Endothelial cell (in vitro differentiated cells): ENCODE measurements at places on chromosomes 16 and 17. TPM values are rescaled to one million over a fixed set of nuclear protein-coding genes. Genes with fewer than 3 reads are reported as not detected.

The ABCA8 gene
- total RNA-seq: 0.31 TPM

The APOH gene
- not detected for total RNA-seq

DNA sequence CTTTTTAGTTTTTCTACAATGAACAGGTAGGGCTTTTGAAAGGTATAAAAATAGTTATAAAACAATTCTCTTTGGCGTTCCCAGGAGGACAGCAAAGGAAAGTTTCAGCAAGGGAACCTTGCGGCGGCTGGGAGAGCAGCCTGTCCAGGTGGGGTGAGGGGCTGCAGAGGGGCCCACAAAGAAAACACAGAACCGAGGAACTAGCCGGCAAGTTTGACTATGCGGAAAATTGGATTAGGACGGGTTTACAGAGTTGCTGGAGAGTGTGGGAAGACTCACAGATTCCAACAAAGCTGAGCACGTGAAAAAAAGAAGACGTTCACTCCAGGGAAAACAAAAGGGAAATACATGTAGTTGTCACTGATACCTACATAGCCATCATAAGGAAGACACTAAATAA lies 40.2 kb upstream of the METTL16 start:
- H3K4me3 ChIP-seq: no peak overlapping the region
- peaks cover 4% of the 10 kb centered on the region for H3K27me3 ChIP-seq

DNA sequence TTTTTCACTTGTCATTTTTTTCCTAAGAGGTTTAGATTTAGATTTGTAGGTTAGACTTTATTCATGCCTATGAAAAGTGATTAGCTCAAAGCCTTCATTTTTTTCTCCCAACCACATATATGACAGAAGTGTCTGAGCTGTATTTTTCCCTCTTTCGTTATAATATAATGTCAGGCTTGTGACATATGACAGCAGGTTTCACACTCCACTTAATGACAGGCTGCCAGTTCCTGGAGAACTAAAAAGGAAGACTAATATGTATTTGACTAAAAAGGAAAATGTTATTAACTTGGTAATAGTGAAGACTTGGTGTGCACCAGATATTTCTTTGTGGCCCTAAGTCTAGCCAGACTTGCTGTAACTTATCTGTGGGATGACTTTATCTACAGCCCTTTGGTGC lies 200.7 kb upstream of the CACNG5 start:
- no peak overlapping the region for H3K4me3 ChIP-seq
- no peaks in the 10 kb centered on the region for H3K4me1 ChIP-seq
- no peaks in the 10 kb centered on the region for H3K36me3 ChIP-seq
- DNase-seq: no peak
- H3K27me3 ChIP-seq: no peaks in the 10 kb centered on the region
- no peak overlapping the region for H3K27ac ChIP-seq

DNA sequence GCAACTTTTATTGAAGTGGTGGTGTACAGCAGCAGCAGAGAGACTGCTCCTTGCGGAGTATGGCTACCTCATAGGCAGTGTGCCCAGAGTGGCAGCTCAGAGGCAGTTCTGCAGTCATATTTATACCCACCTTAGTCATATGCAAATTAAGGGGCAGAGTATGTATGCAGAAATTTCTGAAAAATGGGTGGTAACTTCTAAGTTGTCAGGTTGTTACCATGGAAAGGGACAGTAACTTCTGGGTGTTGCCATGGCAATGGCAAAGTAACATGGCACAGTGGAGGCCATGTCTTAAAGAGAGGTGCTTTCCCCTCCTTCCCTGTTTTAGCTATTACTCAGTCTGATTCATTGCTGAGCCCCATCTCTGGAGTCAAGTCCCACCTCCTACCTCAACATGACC lies 53.4 kb downstream of the MEOX1 start:
- H3K27me3 ChIP-seq: peaks cover 8% of the 10 kb centered on the region
- H3K27ac ChIP-seq: no peak overlapping the region
- H3K36me3 ChIP-seq: no peaks in the 10 kb centered on the region

The MMP15 gene
- total RNA-seq: 97.8 TPM

GRCh38 chr16:88686062-88686438 lies 257 bp downstream of the SNAI3 start:
- no peak overlapping the region for H3K4me3 ChIP-seq
- no peaks in the 10 kb centered on the region for H3K36me3 ChIP-seq
- no peak overlapping the region for H3K27ac ChIP-seq
- H3K27me3 ChIP-seq: peaks cover 17% of the 10 kb centered on the region

GRCh38 chr17:2195729-2196128 lies 107.9 kb downstream of the SMG6 start:
- H3K4me3 ChIP-seq: no peak overlapping the region
- DNase-seq: no peak
- peaks cover 7% of the 10 kb centered on the region for H3K4me1 ChIP-seq
- H3K27ac ChIP-seq: no peak overlapping the region
- peaks cover 17% of the 10 kb centered on the region for H3K36me3 ChIP-seq

The RNF222 gene
- not detected for total RNA-seq

The KRT36 gene
- total RNA-seq: not detected

The ZDHHC1 gene
- total RNA-seq: 7.2 TPM

The PYY gene
- total RNA-seq: not detected

The FBXO47 gene
- total RNA-seq: not detected

- H3K4me1 ChIP-seq: peaks cover 15% of the 10 kb centered on the region
- H3K4me3 ChIP-seq: no peak overlapping the region
- no peak overlapping the region for H3K27ac ChIP-seq
- H3K27me3 ChIP-seq: peaks cover 9% of the 10 kb centered on the region
- no peaks in the 10 kb centered on the region for H3K36me3 ChIP-seq
Observed at GRCh38 chr17:46832945-46833839, 14.7 kb upstream of the WNT3 start.

The ZNF469 gene
- 14.7 TPM for total RNA-seq

GRCh38 chr16:57971848-57972247 lies 920 bp upstream of the CNGB1 start:
- no peak for DNase-seq
- H3K4me3 ChIP-seq: no peak overlapping the region
- H3K27me3 ChIP-seq: peaks cover 2% of the 10 kb centered on the region

DNA sequence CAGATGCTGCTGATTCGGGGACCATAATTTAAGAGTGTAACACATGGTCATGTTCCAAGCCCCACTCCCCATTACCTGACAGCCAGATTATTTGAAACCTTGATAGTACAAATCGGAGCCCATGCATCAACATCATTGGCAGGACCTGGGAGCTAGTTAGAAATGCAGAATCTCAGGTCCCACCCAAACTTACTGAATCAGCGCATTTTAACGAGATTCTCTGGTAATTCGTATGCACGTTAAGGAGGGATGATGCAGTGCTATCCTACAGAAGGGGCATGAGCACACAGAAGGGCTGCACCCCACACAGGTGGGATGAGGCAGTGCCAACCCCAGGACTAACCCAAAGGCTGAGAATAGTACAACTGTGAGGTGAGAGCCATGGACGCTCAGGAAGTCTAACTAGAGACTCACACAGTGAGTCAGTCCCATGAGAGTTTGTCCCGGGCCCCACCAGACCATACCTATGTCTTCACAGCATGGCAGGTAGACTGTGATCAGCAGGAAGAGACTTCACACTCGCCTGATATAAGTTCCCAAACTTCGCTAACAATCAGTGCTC lies 64.9 kb downstream of the ZNF18 start:
- H3K27me3 ChIP-seq: no peaks in the 10 kb centered on the region
- no peaks in the 10 kb centered on the region for H3K4me1 ChIP-seq
- no peaks in the 10 kb centered on the region for H3K36me3 ChIP-seq
- H3K27ac ChIP-seq: no peak overlapping the region

DNA sequence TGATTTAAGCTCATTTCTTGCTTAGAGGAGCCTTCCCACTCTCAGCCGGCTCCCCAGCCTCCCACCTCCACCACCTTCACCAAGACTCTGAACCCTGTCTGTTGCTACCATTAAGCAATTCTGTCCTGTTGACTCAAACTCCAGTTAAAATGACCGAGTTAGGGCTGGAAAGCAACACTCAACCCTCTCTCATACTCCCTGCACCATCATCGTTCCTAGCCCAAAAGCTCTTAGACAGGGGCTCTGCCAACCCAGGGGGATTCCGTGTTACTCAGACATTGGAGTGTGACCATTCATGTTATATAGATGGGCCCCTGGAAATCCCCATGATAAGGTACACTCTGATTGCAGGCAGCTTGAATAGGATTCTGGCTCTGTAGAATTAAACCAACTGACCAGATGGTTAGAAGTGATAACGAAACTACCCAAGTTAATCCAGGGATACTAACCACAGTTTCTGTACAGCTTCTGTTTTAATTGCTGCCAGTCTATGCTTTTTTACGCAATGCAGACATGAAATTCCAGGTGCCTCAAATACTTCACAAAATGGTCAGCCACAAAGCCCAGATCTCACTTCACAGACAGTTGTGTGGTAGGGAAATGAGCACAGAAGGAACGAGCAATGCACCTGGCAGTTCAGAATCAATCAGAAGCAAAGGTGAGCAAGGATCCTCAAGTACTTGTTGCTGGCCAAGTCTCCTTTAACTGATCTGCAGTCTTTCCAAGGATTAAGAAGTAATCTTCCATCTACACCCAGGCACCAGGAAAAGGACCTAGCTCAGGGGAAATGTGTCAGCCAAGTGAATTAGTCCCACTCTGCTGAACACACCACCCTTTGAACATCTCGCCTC lies 2.1 kb downstream of the SSTR2 start:
- H3K4me1 ChIP-seq: peaks cover 12% of the 10 kb centered on the region
- H3K36me3 ChIP-seq: peaks cover 3% of the 10 kb centered on the region
- DNase-seq: no peak
- H3K27ac ChIP-seq: no peak overlapping the region
- peaks cover 2% of the 10 kb centered on the region for H3K27me3 ChIP-seq
- no peak overlapping the region for H3K4me3 ChIP-seq

GRCh38 chr16:12819126-12820117 lies 15.7 kb upstream of the CPPED1 start:
- DNase-seq: peak; percentile 81
- H3K4me3 ChIP-seq: no peak overlapping the region
- no peak overlapping the region for H3K27ac ChIP-seq
- no peaks in the 10 kb centered on the region for H3K27me3 ChIP-seq
- H3K4me1 ChIP-seq: no peaks in the 10 kb centered on the region

- H3K4me1 ChIP-seq: no peaks in the 10 kb centered on the region
- H3K36me3 ChIP-seq: peaks cover 12% of the 10 kb centered on the region
- H3K27me3 ChIP-seq: no peaks in the 10 kb centered on the region
- H3K4me3 ChIP-seq: no peak overlapping the region
- H3K27ac ChIP-seq: no peak overlapping the region
Observed at GRCh38 chr16:14650629-14651028, 17.9 kb downstream of the BFAR start.

- H3K27ac ChIP-seq: peak overlapping the region; percentile 42
- DNase-seq: no peak
- peak overlapping the region; percentile 93 for H3K4me3 ChIP-seq
- H3K36me3 ChIP-seq: peaks cover 11% of the 10 kb centered on the region
- H3K27me3 ChIP-seq: peaks cover 3% of the 10 kb centered on the region
Observed at GRCh38 chr17:72123530-72124437, 3.0 kb downstream of the SOX9 start.

- no peak overlapping the region for H3K27ac ChIP-seq
- peaks cover 2% of the 10 kb centered on the region for H3K27me3 ChIP-seq
- H3K4me3 ChIP-seq: no peak overlapping the region
- no peaks in the 10 kb centered on the region for H3K36me3 ChIP-seq
- peak; percentile 3 for DNase-seq
- peaks cover 5% of the 10 kb centered on the region for H3K4me1 ChIP-seq
Observed at GRCh38 chr17:82232876-82233785, 4.3 kb downstream of the SLC16A3 start.

DNA sequence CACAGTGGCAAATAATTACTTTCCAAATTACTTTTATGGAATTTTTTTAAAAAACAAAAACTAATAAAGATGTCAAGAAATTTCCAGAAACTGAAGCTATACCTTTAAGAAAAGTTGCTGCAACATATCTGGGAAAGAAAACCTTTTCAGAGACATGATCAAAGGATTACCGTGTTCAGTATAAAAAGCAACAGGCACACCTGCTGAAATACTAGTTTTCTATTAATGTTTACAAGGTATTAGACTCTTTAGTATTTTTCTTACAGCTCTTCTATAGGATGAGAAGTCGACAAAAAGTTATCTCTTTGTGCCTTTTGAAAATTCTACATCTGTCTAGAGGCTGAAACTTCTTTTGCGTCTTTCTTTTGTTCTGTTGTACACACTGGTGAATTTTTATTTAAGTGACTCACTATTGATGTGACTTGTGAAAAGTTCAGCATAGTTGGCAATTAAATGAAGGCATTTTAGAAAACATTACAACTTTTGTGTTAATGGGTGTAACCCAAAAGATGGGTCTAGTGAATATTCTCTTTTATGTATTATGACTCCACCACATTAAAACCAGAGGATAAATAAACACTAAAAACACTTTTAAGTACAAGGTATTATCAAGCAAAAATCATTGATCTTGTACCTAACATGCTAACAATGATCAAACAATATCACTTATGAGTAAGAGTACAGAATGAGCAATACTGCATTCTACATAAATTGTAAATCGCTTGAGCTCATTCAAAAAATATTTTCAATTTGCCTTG lies 23.8 kb downstream of the NACA2 start:
- H3K36me3 ChIP-seq: no peaks in the 10 kb centered on the region
- H3K27me3 ChIP-seq: peaks cover 2% of the 10 kb centered on the region
- no peaks in the 10 kb centered on the region for H3K4me1 ChIP-seq
- H3K4me3 ChIP-seq: no peak overlapping the region
- no peak for DNase-seq
- H3K27ac ChIP-seq: no peak overlapping the region

The PRCD gene
- 0.54 TPM for total RNA-seq

- H3K4me1 ChIP-seq: peaks cover 5% of the 10 kb centered on the region
- peaks cover 36% of the 10 kb centered on the region for H3K36me3 ChIP-seq
- peaks cover 8% of the 10 kb centered on the region for H3K27me3 ChIP-seq
- no peak overlapping the region for H3K27ac ChIP-seq
- no peak for DNase-seq
Observed at GRCh38 chr16:27462200-27462845, 60.3 kb downstream of the IL21R start.

DNA sequence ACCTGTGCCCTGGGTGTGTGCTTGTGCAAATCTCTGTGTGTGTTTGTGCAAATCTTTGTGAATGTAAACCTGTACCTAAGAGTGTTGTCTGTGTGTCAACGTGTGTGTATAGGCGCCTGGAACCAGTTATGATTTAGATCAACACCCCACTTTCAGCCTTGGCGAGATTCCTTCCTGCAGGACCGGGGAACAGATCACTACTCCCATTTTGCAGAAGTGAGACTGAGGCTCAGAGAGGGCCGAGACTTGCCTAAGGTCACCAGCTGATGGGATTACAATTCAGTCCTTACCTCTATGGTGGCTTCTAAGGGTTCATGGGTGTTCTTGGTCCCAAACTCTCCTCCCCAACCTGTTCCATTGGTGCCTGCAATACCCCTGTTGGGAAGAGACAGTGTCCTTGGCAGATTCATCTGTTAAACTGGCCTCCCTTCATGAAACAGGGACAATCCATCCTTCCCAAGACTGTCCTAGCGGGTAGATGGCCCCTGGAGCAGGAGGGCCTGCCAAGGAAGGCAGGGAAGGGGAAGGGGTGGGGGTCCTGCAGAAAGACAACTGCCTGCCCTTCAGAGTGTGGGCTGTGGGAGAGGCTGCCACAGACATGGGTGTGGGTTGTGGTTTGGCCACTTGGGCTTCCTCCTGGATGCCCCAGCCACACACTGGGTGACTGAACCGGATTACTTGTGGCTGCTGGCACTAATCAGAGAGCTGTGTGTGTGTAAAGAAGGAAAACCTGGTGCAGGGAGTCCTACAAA lies 6.9 kb upstream of the MAPK7 start:
- peak overlapping the region; percentile 77 for H3K27ac ChIP-seq
- peaks cover 7% of the 10 kb centered on the region for H3K27me3 ChIP-seq
- H3K4me1 ChIP-seq: peaks cover 17% of the 10 kb centered on the region
- no peak overlapping the region for H3K4me3 ChIP-seq
- DNase-seq: no peak
